Activated naive CD4-positive, alpha-beta T cell (primary cell): ENCODE measurements at places on chromosomes 16 and 17.

- no peak for DNase-seq
These were observed 2.2 kb downstream of the MIEF2 start for GRCh38 chr17:18262641-18263040.

DNA sequence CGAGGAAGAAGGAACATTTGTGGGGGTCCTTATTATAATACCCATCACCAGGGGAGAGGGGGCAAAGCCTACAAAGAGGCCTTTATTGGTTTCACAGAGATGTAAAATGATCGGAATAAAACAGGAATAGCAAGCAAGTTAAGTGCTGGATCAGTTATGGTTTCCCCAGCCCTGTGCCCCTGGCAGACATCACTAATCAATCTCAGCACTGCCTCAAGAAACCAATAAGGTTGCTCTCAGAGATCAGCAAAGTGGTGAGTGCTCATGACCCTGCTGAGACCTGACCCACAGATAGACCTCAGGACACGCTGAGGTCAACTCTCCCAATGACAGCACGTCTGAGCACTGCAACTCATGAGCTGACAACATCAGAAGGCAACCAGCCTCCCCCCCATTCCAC is 66.3 kb downstream of the ZNF423 start:
- no peak for DNase-seq

GRCh38 chr17:74543891-74544760 is 1.8 kb downstream of the CD300C start:
- DNase-seq = no peak

GRCh38 chr16:52727441-52727840 is 180.5 kb upstream of the TOX3 start:
- DNase-seq = no peak

DNA sequence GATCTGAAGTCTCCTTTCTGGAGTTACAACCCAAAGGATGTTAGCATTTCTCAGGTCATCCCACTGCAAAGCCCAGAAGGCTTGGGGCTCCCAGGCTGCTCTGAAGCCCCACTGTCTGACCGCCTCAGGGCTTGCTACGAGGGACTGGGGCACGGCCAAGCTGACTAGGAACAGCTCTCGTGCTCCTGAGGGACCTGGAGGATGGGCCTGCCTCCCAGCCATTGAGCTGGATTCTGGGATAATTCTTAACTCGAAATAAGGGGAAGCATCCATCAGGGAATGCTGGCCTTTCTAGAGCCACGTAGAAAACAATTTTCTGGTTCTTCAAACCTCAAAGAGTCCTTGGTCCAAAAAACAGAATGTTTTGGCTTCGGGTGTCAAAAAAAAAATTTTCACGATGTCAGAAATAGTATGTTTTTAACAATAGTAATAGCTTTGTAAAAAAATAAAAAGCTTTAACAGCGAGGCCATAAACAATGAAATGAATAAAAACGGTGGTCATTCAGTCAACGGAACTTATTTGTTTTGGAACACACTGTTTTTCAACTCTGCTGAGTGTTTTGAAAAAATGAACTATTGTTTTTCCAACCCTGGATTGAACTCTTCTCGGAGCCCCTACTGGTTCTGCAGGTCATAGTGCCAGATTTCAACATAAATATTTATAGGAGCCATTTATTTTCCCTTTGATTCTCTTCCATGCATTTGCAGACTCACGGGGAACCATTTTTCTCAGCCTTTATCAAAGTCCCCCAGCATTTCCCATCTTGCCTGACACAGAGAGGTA is 16.4 kb upstream of the HERPUD1 start:
- no peak for DNase-seq

- DNase-seq = no peak
These were observed 393.1 kb upstream of the ASIC2 start for GRCh38 chr17:33686171-33686570.

DNA sequence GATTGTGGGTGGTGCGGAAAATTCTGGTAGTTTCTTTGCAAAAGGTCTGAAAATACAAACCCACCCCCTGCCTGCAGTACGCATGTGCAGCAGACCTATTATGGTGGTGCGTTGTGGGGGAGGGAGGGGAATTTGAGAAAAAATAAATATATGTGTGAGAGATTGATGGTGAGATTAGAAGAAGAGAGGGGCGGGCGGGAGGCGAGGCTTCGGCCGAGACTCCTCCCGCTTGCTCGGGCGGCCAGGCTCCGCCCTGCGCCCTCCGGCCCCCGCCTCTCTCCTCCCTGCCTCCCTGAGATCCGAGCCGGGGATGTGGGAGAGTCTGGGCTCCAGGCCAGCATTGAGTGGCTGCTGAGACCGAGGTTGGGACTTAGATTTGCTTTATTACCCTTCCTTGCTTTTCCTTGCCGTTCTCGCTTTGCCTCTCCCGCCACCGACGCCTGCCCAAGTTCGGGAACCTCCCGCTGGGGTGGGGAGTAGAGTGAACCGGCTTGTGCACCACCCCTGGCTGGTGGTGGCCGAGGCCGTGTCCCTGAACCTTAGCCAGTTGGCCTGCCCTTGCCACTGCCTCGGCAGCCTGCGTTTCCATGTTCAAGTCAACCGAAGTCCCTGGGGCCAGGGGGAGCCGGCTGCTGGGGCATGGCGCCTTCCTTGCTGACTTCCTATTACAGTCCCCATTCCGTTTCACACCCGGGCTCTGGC is 956 bp upstream of the CHD3 start:
- DNase-seq = peak; percentile 61

DNA sequence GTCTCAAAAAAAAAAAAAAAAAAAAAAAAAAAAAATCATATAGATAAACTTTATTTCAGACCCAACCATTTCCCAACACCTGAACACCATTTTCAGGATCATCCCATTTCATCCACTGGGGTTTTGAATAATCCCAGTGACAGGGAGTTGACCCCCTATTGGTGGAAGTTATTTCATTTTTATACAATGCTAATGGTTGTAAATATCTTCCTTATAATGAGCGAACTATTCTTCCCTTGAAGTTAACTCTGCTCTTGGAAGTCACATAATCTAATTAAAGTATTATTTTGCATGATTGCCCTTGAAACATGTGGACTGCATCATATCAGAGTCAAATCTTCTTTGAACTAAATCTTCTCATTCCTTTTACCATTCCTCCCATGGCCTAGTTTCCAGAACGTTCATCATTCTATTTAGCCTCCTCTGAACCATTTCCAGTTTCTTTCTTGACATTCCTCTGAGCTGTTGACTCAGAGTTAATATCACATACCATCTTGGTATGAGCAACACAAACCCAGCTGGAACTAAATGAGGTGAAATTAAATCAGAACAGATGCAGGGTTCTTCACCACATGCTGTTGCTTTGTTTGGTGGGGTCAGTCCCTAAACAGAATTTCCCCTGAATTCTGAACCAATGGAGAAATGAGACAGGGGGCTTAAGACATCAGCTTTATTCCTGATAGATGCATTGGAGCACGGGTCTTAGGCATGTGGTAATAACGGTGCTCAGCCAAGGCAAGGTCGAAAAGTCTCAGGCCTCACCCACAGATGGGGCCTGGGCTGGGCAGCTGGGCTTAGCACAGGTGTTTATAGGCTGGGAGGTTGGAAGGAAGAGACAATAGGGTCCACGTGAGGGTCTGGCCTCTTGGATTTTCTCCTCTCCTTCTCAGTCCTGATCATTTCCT is 8.9 kb downstream of the HSD17B2 start:
- no peak for DNase-seq

- DNase-seq = peak; percentile 31
These were observed 118.5 kb downstream of the C16orf78 start for GRCh38 chr16:49491771-49492761.

GRCh38 chr17:77502626-77503292 is 362.0 kb downstream of the SEC14L1 start:
- DNase-seq = no peak
